NCI-H187 treated with DMSO at 0.1 percent for 48 hours (cell line): ENCODE measurements at places on chromosomes 1 and 21.

- DNase-seq = no peak
Measured at GRCh38 chr1:18955131-18955440, 1.4 kb downstream of the IFFO2 start.

DNA sequence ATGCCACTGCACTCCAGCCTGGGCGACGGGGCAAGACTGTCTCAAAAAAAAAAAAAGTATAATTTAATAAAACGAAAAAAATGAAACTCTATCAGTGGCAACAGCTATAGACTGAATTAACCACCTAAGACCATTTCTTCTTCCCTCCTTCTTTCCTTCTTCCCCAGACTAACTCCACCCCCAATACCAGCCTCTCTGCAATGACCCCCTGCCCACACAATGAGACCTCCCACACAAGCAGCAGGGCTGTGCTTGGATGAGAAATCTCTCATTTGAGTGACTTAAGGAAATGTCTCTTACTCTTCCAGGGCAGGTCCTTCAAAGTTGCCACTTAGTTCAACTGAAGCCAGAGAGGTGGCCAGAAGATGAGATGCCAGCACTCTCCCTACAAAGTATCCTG, 94.5 kb upstream of the SYT6 start:
- no peak for DNase-seq

DNA sequence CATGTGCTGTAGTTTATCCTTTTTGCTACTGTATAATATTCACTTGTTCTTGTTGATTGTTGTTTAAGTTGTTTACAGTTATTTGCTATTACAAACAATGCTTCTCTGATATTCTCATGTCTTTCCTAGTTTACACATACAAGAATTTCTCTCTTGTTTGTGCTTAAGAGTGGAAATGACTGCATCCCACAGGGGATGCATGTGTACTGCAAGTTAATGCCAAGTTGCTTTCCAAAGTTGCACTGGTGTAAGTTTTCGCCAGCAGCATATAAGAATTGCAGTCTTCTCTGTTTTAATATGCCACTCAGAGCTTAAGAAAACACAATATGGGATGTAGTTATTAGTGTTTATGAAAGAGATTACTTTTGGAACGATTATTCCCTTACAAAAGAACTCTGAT, 97.7 kb downstream of the NEK7 start:
- DNase-seq = no peak

DNA sequence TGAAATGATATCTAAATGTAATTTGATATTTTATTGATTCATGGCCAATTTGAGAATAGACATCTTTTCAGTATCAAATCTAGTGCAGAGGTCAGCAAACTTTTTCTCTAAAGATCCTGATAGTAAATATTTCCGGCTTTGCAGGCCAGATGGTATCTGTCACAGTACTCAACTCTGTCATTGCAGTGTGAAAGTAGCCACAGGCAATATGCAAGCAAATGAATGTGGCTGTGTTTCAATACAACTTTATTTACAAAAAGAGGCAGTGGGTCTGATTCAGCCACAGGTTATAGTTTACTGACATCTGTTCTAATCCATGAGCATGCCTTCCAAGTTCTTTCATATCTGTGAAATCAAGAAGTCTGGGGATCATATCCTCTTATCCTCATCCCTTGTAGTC, 221.2 kb downstream of the PRDM2 start:
- DNase-seq = no peak

GRCh38 chr1:17045634-17046333, 8.0 kb downstream of the SDHB start:
- DNase-seq = peak; percentile 7

DNA sequence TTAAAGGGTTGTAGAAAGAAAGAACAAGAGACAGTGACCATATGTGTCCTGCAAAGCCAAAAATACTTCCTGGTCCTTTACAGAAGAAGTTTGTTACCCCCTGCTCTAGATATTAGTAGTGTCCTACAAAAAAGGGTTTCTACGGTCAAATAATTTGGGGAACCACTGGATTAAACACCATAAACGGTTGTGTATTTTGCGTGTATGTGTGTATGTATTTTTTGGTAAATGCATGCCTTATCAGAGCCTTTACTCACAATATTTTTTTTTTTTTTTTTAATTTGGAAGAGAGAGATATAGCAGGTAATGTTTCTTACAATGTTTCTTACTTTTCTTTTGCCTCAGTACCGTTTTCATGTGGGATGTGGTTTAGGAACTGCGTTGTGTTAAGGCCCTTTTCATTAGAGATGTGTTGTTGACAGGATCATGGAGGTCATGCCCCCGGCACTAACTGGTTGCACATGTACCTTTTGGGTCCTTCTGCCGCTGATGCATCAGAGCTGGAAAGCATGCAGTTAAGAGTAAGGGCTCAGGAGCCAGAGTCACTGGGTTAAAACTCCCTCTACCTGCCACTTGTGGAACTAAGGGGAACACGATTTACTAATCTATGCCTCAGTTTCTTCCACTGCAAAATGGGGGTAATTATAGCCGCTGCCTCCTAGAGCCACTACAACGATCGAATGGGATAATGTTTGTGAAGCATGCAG, 234.6 kb upstream of the KAZN start:
- no peak for DNase-seq

DNA sequence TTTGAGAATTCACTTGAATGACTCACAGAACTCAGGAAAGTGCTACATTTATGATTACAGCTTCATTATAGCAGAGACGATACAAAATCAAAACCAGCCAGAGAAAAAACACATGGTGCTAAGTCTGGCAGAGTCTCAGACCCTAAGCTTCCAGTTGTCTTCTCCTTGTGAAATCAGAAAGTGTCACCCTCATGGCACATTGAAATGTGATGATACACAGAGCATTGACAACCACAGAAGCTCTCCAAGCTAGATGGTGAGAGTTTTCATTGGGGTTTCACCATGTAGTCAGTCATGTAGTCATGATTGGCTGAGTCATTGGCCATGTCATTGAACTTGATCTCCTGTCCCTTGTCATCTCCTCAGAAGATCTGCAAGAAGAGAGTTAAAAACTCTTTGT, 526.6 kb downstream of the MRPL39 start:
- DNase-seq = no peak

- no peak for DNase-seq
Measured at GRCh38 chr1:18217398-18218043, 109.9 kb downstream of the IGSF21 start.

GRCh38 chr1:51329443-51330325, 678 bp downstream of the TTC39A start:
- DNase-seq = no peak

DNA sequence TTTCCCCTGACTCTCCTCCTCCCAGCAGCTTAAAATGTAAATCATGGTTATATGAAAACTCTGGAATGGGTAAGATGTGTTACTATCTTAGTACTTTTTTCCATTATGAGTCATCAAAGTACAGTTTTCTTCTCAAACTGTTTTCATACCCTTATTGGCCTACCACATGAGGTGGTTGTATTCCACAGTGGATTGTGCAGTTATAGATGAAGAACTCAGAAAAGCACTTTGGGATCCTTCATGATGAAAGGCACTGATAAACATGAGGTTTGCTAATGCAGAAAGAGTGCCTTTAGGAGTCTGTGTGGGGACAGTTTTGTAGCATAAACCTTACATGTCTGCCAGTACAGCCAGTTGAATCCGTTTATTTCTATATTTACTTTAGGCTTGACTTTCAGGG, 32.0 kb upstream of the MYOCOS start:
- no peak for DNase-seq
